ENCODE measurements at places on chromosomes 4 and X.

GRCh38 chr4:21139327-21139726, 439.1 kb downstream of the PACRGL start:
- no peak for DNase-seq

- DNase-seq: no peak
These were observed 834.6 kb upstream of the AMOT start for GRCh38 chrX:113675278-113675677.

DNA sequence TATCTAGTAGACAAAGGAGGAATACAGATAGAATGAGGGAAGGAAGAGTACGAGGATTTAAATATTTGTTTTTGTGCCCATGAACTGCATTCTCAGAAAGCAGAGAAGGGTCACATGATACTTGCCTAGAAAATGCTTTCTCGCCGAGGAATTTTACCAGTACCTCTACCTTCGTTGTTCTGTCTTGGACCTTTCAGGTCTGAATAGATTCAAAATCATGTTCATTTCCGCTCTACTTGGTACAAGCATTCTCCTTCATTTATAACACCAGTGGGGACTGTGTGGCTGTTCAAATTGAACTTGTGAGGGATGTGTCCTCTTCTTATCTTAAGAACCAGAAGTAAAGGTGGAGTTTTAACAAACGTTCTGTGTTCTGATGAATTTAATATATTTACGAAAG, 1.9 kb downstream of the USP38 start:
- no peak for DNase-seq

- DNase-seq: no peak
These were observed 1353.8 kb downstream of the C4orf33 start for GRCh38 chr4:130449741-130450140.

GRCh38 chr4:184310881-184311709, 93.4 kb upstream of the ENPP6 start:
- DNase-seq: no peak

- no peak for DNase-seq
These were observed 26.0 kb downstream of the ARL13A start for GRCh38 chrX:100995469-100995868.

DNA sequence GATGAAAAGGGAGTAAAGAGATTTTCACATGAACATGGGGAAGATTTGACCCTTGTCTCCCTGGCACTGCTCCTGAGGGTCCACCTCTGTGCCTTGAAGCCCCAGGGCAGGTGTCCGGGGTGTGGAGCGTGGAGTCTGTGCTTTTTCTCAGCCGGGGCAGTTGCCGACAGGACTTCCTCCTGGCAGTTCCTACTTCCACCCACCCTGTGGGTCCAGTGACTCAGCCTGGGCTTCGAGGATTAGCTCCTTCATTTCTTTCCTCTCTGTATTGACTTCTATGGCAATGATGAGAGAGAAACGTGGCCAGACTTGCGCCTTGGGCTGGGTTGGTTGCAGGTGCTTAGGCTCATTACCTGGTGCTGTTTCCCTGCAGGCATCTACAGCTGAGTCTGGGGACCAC, 35.9 kb upstream of the CLCN4 start:
- no peak for DNase-seq

GRCh38 chrX:39898147-39898546, 199.6 kb downstream of the BCOR start:
- no peak for DNase-seq

GRCh38 chr4:40832175-40832574, 82.4 kb downstream of the NSUN7 start:
- no peak for DNase-seq

DNA sequence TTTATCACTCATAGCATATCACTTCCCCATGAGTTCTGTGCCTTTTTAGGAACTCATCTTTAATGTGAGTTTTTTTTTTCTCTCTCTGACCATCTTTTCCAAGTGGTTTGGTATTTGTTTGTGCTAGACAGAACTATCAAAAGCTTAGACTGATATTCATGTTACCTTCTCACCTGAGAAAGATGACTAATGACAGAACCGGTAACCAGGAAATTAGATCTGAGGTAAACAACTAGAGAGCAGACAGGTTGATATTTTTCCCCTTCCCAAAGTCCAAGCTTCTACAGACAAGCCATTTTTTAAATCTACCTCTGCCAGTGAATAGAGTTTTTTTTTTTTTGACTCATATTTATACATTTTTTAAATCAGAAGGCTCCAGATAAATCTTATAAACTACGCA, 17.0 kb upstream of the SRD5A3 start:
- DNase-seq: no peak

- no peak for DNase-seq
These were observed 197.2 kb downstream of the ARHGAP24 start for GRCh38 chr4:85672116-85672515.

- DNase-seq: no peak
These were observed 54.5 kb downstream of the LDB2 start for GRCh38 chr4:16843831-16844508.

GRCh38 chrX:14802943-14803710, 69.7 kb downstream of the FANCB start:
- DNase-seq: no peak

DNA sequence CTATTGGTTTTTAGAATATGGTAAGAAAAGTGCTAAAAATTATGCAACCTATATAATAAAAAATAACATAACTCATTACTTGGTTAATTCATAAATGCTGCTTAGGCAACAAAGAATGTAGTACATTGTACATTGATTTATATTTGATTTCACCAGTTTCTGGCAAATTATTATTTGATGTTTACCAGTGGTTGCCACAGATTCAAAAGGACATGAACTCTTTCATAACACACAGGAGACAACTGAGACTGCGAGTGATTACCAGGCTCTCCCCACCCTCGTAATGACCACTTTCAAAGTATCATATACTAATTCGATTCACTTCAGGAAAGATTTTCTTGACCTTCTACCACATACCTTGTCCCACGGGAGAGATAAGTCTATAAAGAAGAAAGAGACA, 158.5 kb downstream of the NR3C2 start:
- no peak for DNase-seq

DNA sequence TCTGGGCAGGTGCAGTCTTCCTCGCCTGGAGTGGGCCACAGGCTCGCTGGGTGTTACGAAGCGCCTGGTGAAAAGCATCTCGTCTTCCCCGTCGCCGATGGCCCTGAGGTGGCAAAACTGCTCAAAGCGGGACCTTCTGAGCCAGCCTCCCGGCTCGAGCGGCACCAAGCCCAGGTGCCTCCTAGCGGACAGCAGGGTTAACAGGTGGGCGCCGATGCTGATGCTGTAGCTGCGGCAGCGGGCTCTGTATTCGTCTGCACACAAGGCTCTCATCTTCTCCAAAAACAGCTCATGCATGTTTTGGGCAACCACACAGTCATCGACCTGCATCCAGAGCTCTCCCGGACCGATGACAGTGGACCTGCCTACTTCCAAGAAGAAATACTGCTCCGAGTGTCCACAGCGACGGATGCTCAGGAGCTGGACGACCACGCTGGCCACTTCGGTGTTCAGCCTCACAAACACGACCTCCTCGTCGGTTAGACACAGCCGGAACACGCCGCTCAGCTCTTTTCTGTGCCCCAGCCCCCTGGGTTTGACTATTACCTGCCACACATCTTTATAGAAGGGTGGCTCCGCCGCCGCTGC, 1.2 kb downstream of the IRS4 start:
- no peak for DNase-seq

DNA sequence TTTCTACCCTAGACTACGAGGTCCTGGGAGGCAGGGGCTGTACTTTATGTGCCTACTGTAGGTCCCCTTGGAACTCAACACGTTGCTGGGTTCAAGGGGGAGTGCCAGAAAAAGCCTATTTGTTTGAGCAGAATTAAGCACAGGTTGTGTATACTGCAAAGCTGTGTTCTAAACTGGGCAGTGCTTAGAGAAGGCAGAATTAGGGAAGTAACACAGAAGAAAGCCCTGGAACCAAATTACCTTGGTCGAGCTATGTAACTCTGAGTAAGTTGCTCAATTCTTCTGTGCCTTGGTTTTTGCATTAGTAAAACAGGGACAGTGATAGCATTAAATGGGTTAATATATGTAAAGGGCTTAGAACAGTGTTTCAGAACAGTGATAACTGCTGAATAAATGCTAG, 245.0 kb upstream of the SFRP2 start:
- no peak for DNase-seq

- DNase-seq: no peak
These were observed 51.1 kb upstream of the SYTL5 start for GRCh38 chrX:37955273-37955672.

- no peak for DNase-seq
These were observed 34.6 kb upstream of the WDR1 start for GRCh38 chr4:10151182-10151581.

DNA sequence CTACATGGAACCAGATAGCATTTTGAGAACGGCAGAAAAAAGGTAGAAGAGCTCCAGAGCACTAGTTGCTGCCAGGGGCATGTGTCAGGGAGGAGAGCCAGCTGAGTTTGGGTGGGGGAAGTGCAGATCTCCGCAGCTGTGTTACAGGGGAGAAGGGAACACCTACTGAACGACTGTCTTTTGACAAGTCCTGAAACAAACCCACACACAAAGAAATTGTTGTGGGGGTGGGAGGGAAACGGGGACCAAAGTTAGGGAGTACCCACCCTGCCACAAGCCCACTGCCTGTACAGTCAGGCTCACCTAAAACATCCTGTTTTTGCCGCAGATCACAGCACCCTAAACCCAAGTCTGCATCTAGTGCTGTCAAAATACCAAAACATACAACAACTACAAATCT, 55.5 kb downstream of the LEF1 start:
- no peak for DNase-seq

DNA sequence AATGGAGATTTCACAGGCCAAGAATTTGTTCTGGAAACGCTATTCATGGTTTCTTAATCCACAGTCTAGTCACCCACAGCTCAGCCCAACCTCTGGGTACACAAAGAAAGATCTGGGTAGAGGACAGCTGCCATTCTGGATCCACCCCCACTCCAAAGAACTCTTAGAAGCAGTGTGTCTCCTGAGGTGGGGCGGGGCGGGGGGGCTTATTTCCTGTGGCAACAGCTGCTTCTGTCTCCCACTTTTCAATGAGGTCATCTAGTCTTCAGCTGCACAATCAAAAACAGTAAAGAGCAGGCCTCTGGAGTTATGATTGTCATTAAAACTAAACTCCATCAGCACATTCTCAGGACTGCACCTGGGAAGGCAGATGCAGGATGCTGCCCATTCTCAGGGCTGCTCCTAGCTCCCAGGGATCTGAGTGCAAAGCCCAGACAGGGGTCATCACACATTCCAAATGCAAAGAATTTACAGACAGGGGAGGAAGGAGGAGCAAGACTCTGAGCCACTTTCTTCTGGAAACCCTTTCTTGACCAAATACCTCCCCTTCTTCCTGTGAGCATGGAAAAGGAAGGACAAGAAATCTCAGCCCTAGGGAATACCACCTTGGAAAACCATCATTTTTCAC, 207.3 kb downstream of the HS6ST2 start:
- no peak for DNase-seq

DNA sequence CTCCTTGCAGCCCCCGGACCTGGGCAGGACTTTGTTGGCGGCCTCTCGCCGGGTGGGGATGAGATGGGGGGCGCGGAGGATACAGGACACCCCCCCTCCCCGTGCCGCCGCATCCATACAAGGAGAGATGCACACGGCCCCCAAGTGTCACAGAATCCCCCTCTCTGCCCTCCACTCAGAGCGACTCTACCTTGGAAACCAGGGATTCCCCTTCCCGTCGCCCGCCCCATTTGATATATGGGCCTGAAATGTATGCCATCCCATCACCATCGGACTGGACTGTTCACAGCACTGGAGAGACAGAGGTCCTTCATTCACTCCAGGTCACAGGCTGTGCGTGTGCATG, 426 bp downstream of the PORCN start:
- DNase-seq: no peak

- no peak for DNase-seq
These were observed 296.8 kb upstream of the PABPC5 start for GRCh38 chrX:91137883-91138282.

DNA sequence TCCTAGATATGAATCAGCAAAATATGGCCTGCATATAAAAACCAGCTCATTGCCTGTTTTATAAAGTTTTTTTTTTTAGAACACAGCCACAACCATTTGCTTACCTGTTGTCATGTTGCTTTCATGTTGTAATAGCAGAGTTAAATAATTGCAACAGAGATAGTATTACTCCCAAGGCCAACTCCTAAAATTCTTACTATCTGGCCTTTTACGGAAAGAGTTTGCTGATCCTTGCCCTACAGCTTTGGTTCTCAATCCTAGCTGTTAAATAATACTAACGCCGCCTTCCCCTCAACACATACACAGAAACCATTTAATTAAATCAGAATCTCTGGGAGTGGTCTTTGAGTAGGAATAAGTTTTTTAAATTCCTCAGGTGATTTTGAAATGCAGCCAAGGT, 231.3 kb upstream of the TET2 start:
- no peak for DNase-seq

- no peak for DNase-seq
These were observed 2.3 kb downstream of the AMMECR1 start for GRCh38 chrX:110315551-110315950.

DNA sequence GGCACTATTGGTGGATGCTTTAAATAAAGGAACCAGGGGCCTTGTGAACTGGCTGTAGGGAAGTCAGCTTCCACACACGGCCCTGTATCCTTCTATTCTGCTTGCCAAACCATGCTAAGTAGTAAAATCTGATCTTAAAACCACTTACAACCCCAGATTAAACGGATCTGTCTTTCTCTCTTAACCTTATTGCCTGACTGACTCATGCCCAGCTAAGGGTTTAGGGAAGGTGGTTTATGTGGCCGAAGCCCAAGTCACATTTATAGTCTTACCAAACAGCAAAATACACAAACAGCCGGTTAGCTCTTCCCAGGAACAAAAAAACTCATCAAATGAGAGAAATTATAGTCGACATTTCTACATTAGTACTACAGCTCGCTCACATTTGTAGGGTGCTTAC, 988.4 kb upstream of the TENM3 start:
- DNase-seq: no peak

- no peak for DNase-seq
These were observed 429.1 kb upstream of the FRG1 start for GRCh38 chr4:189511581-189511980.

- no peak for DNase-seq
These were observed 1676.8 kb upstream of the PCDH7 start for GRCh38 chr4:29043411-29043810.

GRCh38 chr4:152307669-152308068, 228.2 kb downstream of the FBXW7 start:
- DNase-seq: no peak

GRCh38 chr4:111323496-111323895, 700.6 kb upstream of the PITX2 start:
- no peak for DNase-seq
